C1 segment of cervical spinal cord (tissue), 14 donors: ENCODE measurements at places on chromosomes 1 and 21.

GRCh38 chr1:198187973-198188588, 31.3 kb downstream of the NEK7 start:
- no peak for DNase-seq

- DNase-seq, result no peak
Observed at GRCh38 chr1:94803517-94804441, 16.4 kb upstream of the SLC44A3 start.

- no peak for DNase-seq
Observed at GRCh38 chr1:116286541-116286971, 86.5 kb upstream of the ATP1A1 start.

GRCh38 chr1:193377472-193377871, 191.1 kb upstream of the B3GALT2 start:
- DNase-seq, result no peak

- DNase-seq, result no peak
Observed at GRCh38 chr21:43816611-43817071, 27.3 kb downstream of the RRP1 start.

GRCh38 chr1:8639148-8639547, 178.3 kb downstream of the RERE start:
- DNase-seq, result peak; percentile 65

DNA sequence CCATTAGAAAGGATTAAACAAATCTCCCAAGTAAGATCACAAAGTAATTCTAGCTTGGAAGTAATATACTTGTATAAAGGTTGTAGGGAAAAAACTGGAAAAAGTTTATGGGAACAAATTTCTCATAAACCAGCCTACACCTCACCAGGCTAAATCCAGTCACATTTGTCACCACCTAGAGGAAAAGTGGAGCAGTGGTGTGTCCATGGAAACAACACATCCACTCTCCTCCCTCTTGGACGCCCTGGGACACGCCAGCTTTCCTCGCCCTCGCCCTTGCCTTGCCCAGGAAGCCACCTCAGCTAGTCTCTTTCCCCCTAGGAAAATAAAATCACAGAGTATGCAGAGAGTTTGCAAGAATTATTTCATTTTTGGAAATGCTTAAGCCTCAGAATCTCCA, 2.2 kb downstream of the PALMD start:
- no peak for DNase-seq

- DNase-seq, result no peak
Observed at GRCh38 chr1:244388961-244389360, 62.7 kb downstream of the ADSS2 start.

DNA sequence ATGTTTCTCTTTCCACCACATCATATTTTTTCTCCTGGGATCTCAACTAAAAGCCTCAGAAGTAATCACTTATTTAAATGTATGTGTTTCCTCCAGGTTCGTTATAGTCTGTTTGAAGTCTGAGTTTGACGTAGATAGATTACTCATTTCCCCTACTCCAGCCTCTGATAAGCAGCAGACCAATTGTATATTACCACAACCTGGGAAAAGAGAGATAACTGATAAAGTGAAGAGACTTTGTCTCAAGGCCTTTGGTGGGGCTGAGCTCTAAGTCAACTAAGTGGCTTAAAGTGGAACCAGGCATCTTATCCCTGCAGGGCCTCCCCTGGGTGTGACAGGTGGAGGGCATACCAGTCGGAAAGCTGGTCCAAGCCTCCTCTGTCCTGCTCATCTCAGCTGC, 34.9 kb upstream of the CACNA1E start:
- no peak for DNase-seq

GRCh38 chr1:31072304-31072746, 6.8 kb upstream of the PUM1 start:
- DNase-seq, result no peak

- no peak for DNase-seq
Observed at GRCh38 chr1:5969168-5969567, 23.1 kb downstream of the NPHP4 start.

DNA sequence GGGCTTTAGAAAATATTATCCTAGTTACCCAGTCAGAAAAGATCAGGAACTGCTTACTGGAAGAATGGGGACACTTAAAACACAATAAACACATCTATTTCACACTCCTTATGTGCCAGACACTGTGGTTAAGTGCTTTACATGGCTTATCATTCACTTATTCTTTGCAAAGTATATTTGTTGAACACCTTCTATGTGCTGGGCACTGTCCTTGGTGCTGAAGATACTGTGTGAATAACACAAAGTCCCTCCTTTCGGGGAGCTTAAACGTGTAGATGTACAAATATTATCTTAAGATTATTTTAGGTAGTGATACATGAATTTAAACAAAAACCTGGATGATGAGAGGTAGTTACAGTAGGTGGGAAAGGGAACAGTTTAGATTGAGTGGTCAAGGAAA, 169.3 kb downstream of the ST6GALNAC5 start:
- DNase-seq, result no peak

DNA sequence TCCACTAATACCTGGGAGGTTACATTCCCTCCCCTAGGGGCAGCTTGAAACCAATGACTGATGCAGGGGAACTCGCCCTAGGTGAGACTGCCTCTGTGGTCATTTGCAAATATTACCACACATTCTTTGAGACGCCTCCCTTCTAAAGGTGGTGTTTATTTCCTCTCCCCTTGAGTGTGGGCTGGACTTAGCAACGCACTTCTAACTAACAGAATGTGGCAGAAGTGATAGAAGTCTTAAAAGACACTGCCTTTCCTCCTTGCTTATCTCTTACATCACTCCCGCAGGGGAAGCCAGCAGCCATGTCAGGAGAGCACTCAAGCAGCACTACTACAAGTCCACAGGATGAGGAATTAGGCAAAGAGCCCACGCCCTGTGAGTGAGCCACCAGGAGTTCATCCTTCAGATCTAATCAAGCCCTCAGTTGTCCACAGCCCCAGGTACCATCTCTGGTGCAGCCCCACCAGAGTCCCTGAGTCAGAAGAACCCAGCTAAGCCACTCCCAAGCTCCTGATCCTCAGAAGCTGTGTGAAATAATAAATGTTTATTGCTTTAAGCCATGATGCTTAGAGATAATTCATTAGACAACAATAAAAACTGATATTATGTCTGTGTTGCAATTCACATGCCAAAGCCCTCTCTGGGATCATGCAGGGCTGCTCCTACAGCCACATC, 14.8 kb upstream of the MATN1 start:
- DNase-seq, result no peak

DNA sequence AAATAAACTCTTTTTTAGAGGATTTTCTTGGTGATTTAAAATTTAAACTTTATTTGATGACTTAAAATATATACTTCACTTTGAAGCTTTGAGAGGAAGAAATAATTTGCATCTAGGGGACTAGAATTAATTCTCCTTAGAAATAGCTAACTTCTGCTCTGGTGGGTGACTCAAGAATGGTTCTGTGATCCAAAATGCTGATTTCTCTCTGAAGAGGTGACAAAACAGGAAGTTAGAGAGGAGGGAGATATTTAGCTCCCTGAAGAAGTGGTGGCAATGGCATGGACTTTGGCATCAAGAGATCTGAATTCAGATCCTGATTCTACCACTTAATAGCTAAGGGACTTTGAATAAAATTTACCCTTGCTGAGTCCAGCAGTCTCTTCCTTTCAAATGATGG, 125.8 kb upstream of the ATP1B1 start:
- no peak for DNase-seq

- no peak for DNase-seq
Observed at GRCh38 chr1:195243492-195243891, 1364.7 kb downstream of the KCNT2 start.

- DNase-seq, result no peak
Observed at GRCh38 chr1:6075748-6076147, 30.1 kb downstream of the KCNAB2 start.

DNA sequence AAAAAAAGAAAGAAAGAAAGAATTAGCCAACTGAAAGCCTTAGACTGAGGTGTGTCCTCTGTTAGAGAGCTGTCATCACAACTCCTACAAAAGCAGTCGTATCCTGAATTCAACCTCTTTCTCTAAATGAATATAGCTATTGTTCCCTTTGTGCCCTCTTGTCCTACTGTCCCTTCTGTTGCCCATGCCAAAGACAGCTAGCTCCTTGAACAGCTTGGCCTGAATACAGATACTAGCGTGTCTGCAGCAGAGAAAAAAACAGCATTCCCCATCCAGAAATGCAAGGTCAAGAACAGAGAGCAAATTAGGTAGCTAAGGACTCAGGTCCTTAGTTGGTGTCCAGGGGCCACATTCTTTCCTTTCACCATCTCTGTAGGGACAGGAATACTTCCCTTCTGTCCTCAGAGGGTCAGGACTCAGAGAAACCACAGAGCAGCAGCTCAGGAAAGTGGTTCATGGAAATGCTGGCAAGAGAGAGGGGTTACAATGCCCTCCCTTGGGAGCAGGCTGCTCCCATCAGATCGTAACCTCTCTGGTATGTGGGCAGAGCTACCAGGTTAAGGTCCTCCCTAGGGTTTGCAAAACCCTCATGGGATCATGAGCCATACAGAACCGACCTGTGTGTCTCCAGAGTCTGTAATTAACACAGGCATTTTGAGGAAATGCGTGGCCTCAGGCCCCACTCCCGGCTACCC, 1.8 kb upstream of the ZBTB48 start:
- no peak for DNase-seq

DNA sequence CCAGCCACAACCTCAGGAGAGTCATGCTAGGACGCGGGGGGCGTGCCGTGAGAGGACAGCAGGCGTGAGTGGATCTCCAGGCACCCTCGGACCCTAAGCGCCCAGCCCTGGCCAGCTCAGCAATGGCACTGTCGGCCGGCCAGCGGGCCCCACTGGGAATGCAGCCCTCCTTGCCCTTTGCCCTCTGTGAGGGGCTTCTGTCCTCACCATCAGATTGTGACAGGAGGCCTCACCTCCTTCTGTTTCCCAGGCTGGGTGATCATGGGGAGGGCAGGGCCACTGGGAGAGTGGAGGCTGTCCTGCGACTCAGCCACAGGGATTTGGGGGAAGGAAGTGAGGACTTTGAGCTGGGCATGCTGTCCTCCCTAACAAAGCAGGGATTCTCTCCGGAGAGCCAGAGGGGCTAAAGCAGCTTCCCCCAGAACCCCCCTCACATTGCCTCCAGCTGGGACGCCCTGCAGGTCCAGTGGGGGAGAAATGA, 6.6 kb upstream of the LRRC3 start:
- no peak for DNase-seq

GRCh38 chr1:89894210-89895201, 73.7 kb downstream of the LRRC8D start:
- no peak for DNase-seq

- no peak for DNase-seq
Observed at GRCh38 chr1:217620814-217621213, 10.1 kb downstream of the GPATCH2 start.

DNA sequence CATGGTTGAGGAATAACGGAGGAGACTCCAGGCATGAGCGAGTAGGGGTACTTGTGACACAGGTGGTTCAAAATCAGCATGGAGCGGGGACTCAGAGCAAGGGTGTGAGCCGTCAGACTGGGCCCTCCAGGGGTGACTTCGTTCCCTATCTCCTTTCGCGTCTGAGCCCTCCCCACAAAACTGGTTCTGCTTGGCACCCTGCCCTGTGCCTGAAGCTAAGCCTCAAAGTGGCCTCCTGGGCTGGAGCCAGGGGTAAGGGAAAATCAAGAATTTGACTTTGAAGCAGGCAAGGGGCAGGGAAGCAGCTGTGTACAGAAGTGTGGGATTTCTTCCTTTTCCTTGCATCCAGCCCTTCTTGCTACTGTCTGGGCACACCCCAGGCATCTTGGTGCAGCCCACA, 331.5 kb upstream of the AJAP1 start:
- no peak for DNase-seq

DNA sequence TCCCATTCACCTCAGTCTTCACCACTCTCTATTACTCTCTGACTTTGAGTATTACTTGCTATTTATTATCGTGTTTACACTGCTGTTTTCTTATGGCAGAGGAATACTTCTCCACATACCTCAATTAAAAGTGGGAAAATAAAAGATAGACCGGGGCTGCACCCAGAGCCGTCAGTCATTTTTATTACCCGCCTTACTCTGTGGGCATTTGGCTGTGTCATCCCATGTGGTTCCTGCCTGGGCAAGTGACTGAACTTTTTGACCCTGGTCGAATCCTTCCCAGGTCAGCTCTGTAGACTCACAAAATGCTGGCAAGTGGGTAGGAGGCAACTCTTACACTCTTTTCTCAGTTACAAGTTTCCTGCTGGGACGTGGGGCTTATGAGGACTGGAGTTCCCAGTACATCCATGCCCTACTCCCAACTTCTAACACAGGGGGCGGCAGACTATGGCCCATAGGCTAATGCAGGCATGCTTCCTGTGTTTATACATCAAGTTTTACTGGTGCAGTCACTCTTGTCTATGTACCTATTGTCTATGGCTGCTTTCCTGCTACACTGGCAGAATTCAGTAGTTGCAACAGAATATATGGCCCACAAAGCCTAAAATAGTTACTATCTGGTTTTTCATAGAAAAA, 69.5 kb upstream of the KCND3 start:
- no peak for DNase-seq

DNA sequence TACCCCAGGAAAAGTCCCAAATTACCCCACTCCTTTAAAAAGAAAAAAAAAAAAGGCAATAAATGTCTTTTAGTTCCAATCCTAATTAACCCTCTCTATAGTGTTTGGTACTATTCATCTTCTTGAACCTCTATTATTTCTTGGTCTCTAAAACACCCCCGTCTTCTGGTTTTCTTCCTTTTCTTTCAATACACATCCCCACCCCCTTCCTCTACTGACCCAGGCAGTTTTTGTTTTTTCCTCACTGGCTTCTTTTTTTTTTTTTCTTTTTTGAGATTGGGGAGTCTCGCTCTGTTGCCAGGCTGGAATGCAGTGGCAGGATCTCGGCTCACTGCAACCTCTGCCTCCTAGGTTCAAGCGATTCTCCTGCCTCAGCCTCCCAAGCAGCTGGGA, 26.1 kb downstream of the EGLN1 start:
- no peak for DNase-seq

DNA sequence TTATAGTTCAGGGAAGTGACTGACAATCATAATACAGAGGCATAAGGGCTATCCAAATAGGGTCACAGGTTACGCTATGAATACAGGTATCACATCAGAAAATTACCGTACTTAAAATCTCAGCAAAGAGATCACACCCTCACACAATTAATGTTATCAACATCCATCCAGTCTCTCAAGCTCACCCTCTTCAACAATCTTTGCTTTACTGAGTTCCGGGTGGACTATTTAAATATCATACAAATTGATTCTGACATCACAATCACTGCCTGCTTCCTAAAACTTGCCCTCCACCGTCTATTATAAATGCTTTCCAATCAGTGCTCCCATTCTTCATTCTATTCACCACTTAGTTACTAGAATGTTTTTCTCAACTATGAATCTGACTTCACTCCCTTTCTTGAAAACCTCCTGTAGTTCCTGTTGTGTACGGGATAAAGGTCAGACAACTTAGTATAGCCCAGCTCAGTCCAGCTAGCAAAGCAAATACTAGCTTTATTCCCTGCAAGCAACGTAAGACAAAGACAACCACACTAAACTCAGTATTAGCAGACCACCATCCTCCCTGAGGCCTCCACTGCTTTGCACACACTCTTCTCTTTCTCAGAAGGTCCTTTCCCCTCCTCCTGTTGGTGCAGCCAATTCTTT, 398.7 kb downstream of the SMYD3 start:
- DNase-seq, result no peak

DNA sequence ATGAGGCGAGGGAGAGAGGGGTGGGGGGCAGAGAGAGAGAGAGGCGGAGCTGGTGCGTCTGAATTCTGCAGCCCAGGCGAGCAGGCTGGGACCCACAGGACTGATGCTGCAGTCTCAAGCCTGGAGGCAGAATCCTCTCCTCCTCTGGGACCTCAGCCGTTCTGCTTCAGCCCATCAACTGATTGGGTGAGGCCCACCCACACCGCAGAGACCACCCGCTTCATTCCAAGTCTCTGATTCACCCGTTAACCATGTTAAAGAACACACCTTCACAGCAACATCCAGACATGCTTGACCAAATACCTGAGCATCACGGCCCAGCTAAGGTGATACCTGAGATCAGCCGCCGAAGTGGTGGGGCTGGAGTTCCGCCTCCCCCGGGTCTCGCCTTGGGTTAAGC, 147.8 kb downstream of the NPHP4 start:
- DNase-seq, result no peak
